Common myeloid progenitor, CD34-positive (primary cell): ENCODE measurements at places on chromosomes 7 and 10.

DNA sequence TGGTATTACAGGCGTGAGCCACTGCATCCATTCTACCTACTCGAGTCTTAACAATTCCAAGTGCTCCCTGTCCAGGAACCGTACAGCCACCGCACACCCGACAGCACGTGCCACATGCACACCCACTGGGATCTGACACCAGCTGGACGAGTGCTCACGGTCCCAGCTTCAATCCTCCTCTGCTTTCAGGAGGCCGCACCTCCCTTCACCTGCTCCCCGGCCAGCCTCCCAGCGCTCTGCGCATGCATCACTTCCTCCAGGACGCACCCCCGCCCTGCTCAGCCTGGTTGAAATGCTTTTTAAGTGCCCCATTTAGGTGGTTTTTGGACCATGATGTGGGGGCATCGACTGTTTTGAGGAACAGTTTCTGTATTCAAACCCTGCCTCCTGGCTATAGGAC, 47.3 kb upstream of the TMEM213 start:
- no peaks in the 10 kb centered on the region for H3K4me1 ChIP-seq
- no peak overlapping the region for H3K4me3 ChIP-seq
- H3K36me3 ChIP-seq, result no peaks in the 10 kb centered on the region
- no peak for DNase-seq
- H3K27me3 ChIP-seq, result no peaks in the 10 kb centered on the region

DNA sequence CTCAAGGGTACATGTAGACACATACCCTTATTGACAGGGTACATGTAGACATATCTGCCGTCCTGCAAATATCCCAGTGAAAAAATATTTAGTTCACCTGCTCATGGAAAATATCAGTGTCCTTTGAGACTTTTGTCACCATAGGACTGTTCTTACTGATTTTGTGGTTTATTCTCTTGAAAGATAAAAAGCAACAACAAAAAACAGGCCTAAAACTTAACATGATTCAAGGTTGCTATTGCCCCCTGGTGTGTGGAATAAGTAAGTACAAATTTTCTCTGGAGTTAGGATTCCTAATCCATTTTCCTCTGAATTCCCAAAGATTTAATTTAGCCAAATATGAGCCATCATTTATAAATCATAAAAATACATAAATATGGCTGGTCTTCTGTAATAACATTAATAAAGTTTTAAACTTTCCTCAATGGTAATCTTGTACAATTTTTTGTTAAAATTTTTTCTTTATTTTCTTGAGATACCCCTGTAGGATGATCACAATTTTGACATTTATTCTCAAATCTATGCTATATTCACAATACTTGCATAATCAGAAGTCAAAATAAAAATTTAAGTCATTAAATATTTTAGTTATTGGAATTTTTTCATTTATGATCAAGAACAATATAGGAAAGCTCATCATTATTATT, 741.4 kb upstream of the POT1 start:
- H3K4me3 ChIP-seq, result no peak overlapping the region
- no peak overlapping the region for H3K27ac ChIP-seq
- H3K4me1 ChIP-seq, result peaks cover 11% of the 10 kb centered on the region
- DNase-seq, result no peak

DNA sequence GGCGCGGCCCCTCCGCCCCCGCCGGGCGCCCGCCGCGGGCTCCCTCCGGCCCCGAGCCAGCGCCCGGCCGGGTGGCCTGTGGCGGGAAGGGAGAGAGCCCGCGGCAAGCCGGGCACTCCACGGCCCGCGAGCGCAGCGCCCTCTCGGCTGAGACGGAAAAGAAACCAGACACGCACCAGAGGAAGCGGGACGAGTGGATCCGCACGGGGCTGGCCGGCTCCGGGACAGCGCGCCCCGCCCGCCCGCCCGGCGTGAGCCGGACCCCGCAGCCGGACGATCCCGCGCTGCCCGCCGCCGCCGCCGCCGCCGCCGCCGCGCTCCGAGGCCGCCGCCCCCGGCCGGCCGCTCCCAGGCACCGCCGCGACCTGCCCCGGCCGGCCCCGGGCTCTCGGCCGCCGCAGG, 300 bp downstream of the ARHGAP21 start:
- DNase-seq, result no peak
- no peaks in the 10 kb centered on the region for H3K36me3 ChIP-seq
- H3K27ac ChIP-seq, result peak overlapping the region; percentile 85
- peaks cover 31% of the 10 kb centered on the region for H3K4me1 ChIP-seq

DNA sequence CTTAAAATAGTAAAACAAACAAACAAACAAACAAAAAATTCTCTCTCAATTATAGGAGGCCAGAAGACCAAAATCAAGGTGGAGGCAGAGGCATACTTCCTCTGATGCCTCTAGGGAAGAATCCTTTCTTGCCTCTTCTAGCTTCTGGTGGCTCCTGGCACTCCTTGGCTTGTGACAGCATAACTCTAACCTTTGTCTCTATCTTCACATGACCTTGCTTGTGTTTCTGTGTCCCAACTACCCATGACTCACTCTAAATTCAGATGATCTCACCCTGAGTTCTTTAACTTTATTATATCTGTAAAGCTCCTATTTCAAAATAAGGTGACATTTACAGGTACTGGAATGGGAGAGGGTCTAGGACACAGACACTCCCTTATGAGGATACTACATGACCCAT, 88.3 kb upstream of the ANTXRL start:
- no peak for DNase-seq
- H3K36me3 ChIP-seq, result no peaks in the 10 kb centered on the region
- no peak overlapping the region for H3K27ac ChIP-seq
- H3K4me3 ChIP-seq, result no peak overlapping the region

DNA sequence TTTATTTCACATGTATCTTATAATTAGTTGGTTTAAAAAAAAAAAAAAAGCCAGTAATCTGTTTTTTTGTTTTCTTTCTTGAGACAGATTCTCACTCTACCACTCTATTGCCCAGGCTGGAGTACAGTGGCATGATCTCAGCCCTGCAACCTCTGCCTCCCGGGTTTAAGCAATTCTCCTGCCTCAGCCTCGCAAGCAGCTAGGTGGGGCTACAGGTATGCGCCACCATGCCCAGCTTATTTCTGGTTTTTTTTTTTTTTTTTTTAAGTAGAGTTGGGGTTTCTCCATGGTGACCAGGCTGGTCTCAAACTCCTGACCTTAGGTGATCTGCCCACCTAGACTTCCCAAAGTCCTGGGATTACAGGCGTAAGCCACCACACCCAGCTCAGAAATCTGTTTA, 34.1 kb upstream of the CAPZA2 start:
- DNase-seq, result peak; percentile 44
- H3K27ac ChIP-seq, result no peak overlapping the region
- no peaks in the 10 kb centered on the region for H3K27me3 ChIP-seq
- no peak overlapping the region for H3K4me3 ChIP-seq

DNA sequence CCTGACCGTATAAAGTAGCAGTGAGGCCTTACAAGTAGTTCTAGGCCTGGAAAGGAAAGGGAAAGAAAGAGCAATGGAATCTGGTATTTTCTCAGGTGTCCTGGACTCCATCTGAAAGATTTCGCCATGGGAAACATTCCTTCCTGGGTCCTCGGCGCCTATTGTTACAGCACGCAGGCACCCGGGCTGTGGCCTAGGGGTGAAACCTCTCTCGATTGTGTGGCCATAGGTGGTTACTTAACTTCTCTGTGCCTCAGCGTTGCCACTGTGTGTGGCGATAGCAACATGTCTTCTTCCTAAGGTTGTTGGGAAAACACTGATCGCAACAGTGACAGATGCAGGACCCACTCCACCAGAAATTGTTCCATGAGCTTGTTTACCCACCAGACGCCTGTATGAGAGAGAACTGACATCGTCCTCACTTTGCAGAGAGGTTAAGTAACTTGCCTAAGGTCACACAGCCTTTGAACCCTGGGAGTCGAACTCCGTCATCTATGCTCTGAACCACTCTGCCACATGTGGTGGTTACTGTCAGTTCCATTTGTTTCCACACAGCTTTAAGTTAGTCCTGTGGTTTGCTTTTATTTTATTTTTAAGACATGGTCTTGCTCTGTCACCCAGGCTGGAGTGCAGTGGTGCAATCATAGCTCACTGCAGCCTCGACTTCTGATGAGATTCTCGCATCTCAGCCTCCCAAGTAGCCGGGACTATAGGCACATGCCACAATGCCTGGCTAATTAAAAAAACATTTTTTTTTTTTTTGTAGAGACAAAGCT, 73.4 kb downstream of the LHPP start:
- H3K27me3 ChIP-seq, result no peaks in the 10 kb centered on the region
- peaks cover 24% of the 10 kb centered on the region for H3K4me1 ChIP-seq
- H3K36me3 ChIP-seq, result no peaks in the 10 kb centered on the region
- peak; percentile 25 for DNase-seq

DNA sequence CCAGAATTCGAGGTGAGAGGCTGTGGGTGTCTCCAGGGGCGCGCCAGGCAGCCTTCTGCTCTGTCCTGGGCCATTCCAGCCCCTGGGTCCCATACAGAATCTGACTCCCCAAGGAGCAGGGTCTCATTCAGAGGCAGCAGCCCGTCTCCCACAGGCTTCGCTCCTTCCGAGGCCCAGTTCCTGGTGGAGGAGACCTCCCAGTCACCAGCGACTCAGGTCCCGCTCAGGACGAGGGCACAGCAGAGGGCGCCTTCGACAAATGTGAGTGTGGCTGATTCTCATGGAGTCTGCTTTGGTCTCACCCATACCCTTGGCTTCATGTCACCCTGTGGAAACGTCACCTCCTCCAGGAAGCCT, 81.8 kb upstream of the GPR26 start:
- no peaks in the 10 kb centered on the region for H3K4me1 ChIP-seq
- peaks cover 57% of the 10 kb centered on the region for H3K27me3 ChIP-seq
- H3K4me3 ChIP-seq, result no peak overlapping the region
- DNase-seq, result no peak

GRCh38 chr7:112512451-112513210, 31.8 kb downstream of the LSMEM1 start:
- peaks cover 9% of the 10 kb centered on the region for H3K4me1 ChIP-seq
- H3K27me3 ChIP-seq, result no peaks in the 10 kb centered on the region
- H3K36me3 ChIP-seq, result no peaks in the 10 kb centered on the region
- DNase-seq, result no peak
- no peak overlapping the region for H3K27ac ChIP-seq

DNA sequence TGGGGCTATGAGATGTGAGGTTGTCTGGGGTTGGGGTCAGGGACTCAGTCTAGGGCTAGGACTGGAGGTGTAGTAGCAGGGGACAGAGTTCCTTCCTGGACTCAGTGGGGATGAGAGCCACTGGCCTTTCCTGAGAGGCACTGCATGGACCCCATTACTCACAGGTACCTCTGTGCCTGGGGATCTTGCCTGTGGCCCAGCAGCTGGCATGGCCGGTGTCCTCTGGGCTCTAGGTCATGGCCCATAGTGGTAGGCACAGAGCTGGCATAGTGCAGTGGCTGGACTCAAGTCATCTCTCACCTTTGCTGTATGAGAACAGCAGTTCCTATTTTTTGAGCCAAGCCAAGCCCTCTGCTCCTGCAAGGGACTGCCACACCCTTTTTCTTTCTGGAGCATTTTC, 51.9 kb downstream of the NEURL1 start:
- H3K27me3 ChIP-seq, result peaks cover 1% of the 10 kb centered on the region
- peaks cover 18% of the 10 kb centered on the region for H3K4me1 ChIP-seq
- no peak overlapping the region for H3K4me3 ChIP-seq
- H3K36me3 ChIP-seq, result no peaks in the 10 kb centered on the region
- H3K27ac ChIP-seq, result no peak overlapping the region
- no peak for DNase-seq

DNA sequence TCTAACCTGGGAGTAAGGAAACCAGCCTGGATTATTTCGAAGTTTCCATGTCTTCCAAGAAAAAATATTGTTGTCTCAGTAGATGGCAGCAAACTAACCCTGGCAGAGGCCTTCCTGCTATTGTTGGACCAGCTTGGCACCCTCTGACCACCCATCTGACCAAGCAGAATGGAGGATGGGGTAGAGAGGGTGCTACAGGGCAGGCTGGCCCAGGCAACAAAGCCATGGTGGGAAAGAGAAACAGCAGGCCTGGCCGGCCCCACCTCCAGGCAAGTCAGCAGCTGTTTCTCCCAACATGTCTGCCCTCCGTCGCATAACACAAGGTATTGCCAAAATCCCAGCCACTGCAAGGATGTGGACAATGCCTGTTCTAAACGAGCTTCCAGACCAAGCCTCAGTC, 95.0 kb downstream of the FAM53B start:
- no peak for DNase-seq
- H3K27me3 ChIP-seq, result no peaks in the 10 kb centered on the region
- no peaks in the 10 kb centered on the region for H3K36me3 ChIP-seq
- H3K27ac ChIP-seq, result no peak overlapping the region
- no peak overlapping the region for H3K4me3 ChIP-seq

GRCh38 chr7:6248581-6248980, 23.8 kb downstream of the CYTH3 start:
- no peak overlapping the region for H3K4me3 ChIP-seq
- no peaks in the 10 kb centered on the region for H3K4me1 ChIP-seq
- H3K36me3 ChIP-seq, result no peaks in the 10 kb centered on the region
- DNase-seq, result no peak

DNA sequence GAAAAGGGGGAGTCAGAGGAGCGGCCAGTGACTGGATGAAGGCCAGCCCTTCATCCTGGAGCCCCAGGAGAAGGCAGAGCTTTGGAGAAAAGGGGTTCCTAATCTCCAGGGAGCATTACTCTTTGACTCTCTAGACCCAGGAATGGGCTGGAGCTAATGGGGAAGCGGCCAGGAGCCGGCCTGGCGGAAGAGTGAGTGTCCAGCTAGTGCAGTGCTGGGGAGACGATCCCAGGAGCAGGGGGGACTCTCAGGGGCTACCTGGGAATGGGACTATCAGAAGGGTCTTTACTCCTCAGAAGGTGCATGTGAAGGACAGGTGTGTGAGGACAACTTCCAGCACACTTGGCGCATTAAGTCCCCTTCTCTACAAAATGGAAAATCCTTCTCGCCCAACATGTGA, 2.4 kb upstream of the PAX2 start:
- DNase-seq, result no peak
- H3K36me3 ChIP-seq, result no peaks in the 10 kb centered on the region
- peaks cover 100% of the 10 kb centered on the region for H3K27me3 ChIP-seq
- H3K27ac ChIP-seq, result no peak overlapping the region

DNA sequence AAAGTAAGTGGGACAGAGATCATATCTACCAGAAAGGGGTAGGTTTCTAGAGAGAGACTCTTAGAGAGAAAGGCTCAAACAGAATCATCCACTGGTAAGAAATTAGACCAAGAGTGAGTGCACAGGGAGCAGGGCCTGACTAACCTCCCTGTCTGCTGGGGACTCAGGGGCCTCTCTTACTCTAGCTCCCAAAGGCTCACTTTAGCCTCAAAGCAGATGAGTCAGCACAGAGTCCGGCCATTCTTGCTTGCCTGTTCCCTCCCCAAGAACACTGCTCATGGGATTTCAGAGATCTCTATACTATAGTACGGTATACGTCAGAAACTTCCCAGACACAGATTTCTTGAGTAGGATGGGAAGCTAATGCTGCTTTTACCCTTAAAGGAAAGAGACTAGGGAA, 32.7 kb downstream of the RBM28 start:
- H3K27me3 ChIP-seq, result no peaks in the 10 kb centered on the region
- H3K36me3 ChIP-seq, result peaks cover 86% of the 10 kb centered on the region
- DNase-seq, result no peak
- peaks cover 2% of the 10 kb centered on the region for H3K4me1 ChIP-seq
- H3K4me3 ChIP-seq, result no peak overlapping the region
- no peak overlapping the region for H3K27ac ChIP-seq

- H3K27ac ChIP-seq, result no peak overlapping the region
- H3K4me3 ChIP-seq, result no peak overlapping the region
- no peak for DNase-seq
- H3K4me1 ChIP-seq, result peaks cover 2% of the 10 kb centered on the region
- H3K27me3 ChIP-seq, result no peaks in the 10 kb centered on the region
Observed at GRCh38 chr7:69813637-69814240, 215.5 kb downstream of the AUTS2 start.
